ENCODE measurements at places on chromosomes 1 and 21. TPM values are rescaled to one million over a fixed set of nuclear protein-coding genes. Genes with fewer than 3 reads are reported as not detected.
A peak's percentile ranks its signal among the peaks of the same experiment; 100 is the strongest.

GRCh38 chr1:113178522-113178921 is 105.5 kb downstream of the LRIG2 start:
- ATAC-seq: no peak

- ATAC-seq: no peak
Measured at GRCh38 chr1:246008363-246008831, 498.7 kb downstream of the SMYD3 start.

GRCh38 chr21:15992171-15992570 is 262.4 kb downstream of the USP25 start:
- peak; percentile 54 for ATAC-seq

- ATAC-seq: no peak
Measured at GRCh38 chr1:228194921-228195812, 12.7 kb upstream of the OBSCN start.

DNA sequence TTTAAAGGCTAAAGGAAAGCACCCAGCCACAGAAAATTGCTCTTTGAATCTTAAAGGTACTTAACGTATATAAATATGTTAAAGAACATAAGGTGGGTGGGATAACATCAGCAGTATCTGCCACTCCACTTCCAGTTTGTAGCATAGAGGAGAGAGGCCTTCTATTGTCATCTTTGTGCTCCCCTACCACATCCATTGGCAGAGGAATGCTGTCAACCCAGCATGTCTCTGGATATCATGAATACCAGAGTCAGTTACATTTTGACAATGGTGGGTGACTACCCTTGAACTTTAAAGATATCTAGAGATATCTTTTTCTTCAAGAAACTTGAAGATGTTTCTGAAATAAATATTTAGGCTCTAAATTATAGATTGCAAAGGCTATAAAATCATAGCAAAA is 283.2 kb upstream of the LRRC7 start:
- no peak for ATAC-seq

DNA sequence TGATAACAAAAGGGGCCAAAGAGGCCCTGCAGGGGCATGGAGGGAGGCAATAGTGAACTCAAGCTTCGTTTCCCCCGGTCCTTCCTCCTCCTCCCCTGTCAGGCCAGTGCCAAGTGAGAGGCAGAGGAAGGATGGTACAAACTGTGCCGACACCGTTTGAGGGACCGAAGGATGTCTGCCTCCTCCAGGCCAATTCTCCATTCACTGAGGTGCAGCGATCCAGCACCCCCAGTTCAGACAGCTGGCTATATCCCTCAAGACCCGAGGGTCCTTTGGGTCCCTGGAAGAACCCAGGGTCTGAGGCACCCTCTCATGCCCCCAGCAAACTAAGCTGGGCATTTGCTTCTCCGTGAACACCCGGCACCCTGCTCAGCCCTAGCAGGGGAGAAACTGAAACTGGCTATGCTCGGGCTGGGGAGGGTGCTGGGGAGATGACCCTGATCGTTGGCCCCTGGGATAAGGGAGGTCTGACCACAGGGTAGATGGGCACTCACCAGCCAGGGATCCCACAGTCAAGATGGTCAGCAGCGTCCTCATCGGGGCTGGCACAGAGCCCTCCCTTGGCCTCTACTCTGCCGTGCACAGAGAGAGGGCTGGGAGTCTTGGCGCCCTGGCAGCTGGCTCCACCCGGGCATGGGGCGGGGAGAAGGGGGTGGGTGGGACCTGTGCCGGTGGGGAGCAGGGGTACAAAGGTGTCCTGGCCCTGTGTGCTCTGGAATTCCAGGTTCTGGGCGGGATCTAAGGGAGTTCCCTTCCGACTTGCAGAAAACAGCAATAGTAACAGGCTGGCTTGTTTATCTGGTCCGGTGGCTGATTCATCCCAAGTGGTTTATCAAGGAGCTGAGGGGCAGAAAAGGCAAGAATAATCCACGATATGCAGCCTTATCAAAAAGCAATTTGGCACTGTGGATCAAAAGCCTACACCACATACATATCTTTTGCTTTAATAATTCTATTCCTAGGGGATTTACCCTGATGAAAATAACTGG is at the start of gene IL22RA1:
TSS of gene IL22RA1 (minus strand) at position 595 of the 989 bp plus-strand sequence. CDS start at position 537, 58 bp downstream.
- no peak for ATAC-seq

- no peak for ATAC-seq
Measured at GRCh38 chr21:44885615-44886014, 12.1 kb upstream of the PTTG1IP start.

- peak; percentile 59 for ATAC-seq
Measured at GRCh38 chr1:8873506-8874229, 4.8 kb downstream of the ENO1 start.

- no peak for ATAC-seq
Measured at GRCh38 chr1:100511058-100511457, 26.9 kb upstream of the GPR88 start.

DNA sequence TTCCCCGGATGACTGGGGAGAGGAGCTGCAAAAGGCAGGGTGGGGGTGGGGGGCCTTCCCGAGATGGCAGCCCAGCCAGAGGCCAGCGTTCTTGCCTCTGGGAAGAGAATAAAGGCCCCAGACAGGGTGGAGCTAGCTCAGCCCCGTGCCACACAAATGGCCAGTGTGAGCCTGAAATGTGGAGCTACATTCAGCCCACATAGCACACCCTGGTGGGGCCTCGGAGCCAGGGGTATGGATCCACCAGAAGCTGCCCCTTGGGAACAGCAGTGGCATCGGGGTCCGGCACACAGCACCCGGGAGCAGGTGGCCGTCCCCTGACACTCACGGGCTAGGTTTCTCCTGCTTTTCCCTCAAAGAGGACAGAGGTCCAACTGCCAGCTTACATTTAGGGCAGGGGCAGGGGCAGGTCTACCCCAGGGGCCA is 93.9 kb downstream of the PDE9A start:
- ATAC-seq: no peak

DNA sequence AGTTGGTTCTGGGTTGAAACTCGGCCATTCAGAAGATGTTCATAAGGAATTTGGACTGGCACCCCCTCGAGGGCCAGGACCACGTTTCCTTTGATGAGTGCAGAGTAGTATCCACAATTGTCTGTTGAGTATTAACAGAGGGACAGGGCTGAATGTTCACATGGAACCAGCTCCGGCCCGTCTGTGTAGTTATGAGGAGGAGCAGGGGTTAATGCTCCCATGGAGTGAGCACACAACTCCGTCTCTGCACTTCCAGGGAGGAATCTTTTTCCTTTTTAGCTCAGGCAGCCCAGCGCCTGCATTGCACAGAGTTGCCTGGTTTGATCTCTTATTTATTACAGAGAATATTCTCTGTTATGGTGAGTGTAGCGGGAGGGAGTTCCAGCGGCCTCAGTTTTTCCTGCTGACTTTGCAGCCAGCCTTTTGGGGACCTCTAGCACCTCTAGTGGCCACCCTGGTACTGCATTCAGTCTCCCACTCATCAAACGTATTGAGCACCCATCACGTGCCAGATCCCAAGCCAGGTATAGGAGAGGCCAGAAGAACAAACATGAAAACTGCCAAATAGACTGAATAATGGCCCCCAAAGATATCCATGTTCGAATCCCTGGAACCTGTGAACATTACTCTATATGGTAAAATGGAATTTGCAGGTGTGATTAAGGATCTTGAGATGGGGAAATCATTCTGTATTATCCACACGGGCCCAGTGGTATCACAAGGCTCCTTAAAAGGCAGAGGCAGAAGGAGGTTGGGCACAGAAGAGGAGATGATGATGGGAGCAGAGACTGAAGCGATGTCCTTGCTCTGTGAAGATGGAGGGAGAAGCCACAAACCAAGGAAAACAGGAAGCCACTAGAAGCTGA is 167.7 kb upstream of the CSF3R start:
- ATAC-seq: peak; percentile 57

GRCh38 chr1:203448521-203449061 is 27.0 kb upstream of the PRELP start:
- no peak for ATAC-seq

GRCh38 chr21:29318354-29318753 is 19.6 kb downstream of the BACH1 start:
- ATAC-seq: no peak

DNA sequence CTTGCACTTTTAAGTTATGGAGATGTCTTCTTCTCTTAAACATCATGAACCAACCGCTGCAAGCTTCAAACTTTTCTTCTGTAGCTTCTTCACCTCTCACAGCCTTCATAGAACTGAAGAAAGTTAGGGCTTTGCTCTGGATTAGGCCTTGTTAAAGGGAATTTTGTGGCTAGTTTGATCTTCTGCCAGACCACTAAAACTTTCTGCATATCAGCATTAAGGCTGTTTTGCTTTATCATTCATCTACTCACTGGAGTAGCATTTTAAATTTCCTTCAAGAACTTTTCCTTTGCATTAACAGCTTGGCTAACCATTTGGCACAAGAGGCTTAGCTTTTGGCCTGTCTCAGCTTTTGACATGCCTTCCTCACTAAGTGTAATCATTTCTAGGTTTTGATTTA is 43.0 kb upstream of the RGL1 start:
- no peak for ATAC-seq

GRCh38 chr1:205421798-205422197 is at the start of gene LEMD1:
LEMD1 (minus strand) TSS chr1:205422056; CDS start chr1:205420536, 1,520 bp downstream.
- no peak for ATAC-seq

- no peak for ATAC-seq
Measured at GRCh38 chr1:226063977-226064815, 1.7 kb downstream of the H3-3A start.

- no peak for ATAC-seq
Measured at GRCh38 chr1:239388578-239388977, 2.2 kb downstream of the CHRM3 start.

Gene EDARADD
- total RNA-seq: 0.95 TPM

Gene PIGV
- 14.0 TPM for total RNA-seq

Gene LIN28A
- total RNA-seq: not detected

Gene H3-3A
- total RNA-seq: 316 TPM

Gene DCST1
- total RNA-seq: not detected

Gene CD2
- 303 TPM for total RNA-seq

Gene TFB2M
- total RNA-seq: 10.5 TPM

Gene LMOD1
- not detected for total RNA-seq

Gene GJC2
- 0.43 TPM for total RNA-seq

Gene RASAL2
- 0.11 TPM for total RNA-seq

Gene LCE2C
- not detected for total RNA-seq

Gene TRIM45
- total RNA-seq: 2.0 TPM

Data from activated T-helper 17 cell treated with anti-CD3 and anti-CD28 coated beads, Interleukin-2, amount 50 U/mL, for 72 hours (primary cell).